Activated naive CD8-positive, alpha-beta T cell treated with anti-CD3 and anti-CD28 coated beads for 36 hours (primary cell): ENCODE measurements at places on chromosomes 7 and 10. TPM values are rescaled to one million over a fixed set of nuclear protein-coding genes. Genes with fewer than 3 reads are reported as not detected.

HABP2 gene
- total RNA-seq, result not detected

PRSS37 gene
- total RNA-seq, result not detected

OPN1SW gene
- not detected for total RNA-seq

SRPK2 gene
- 38.8 TPM for total RNA-seq

SUGCT gene
- total RNA-seq, result 2.9 TPM

VSTM4 gene
- not detected for total RNA-seq

MYL10 gene
- not detected for total RNA-seq

MRLN gene
- total RNA-seq, result not detected

ADAM8 gene
- total RNA-seq, result 41.1 TPM

EBF3 gene
- total RNA-seq, result not detected

TAS2R38 gene
- not detected for total RNA-seq

OR2A5 gene
- not detected for total RNA-seq

NPFFR1 gene
- not detected for total RNA-seq

YWHAG gene
- 157 TPM for total RNA-seq

DRGX gene
- not detected for total RNA-seq

ZDHHC6 gene
- 46.0 TPM for total RNA-seq

ITPRID1 gene
- total RNA-seq, result not detected

MSMB gene
- not detected for total RNA-seq

SLC18A2 gene
- total RNA-seq, result not detected

NFE2L3 gene
- total RNA-seq, result 35.3 TPM

STEAP1B gene
- total RNA-seq, result not detected

POMZP3 gene
- total RNA-seq, result 13.2 TPM

ZPBP gene
- 0.37 TPM for total RNA-seq

C10orf143 gene
- total RNA-seq, result 3.3 TPM

BTBD16 gene
- total RNA-seq, result not detected

C10orf62 gene
- not detected for total RNA-seq

NAT16 gene
- not detected for total RNA-seq

DENND2A gene
- not detected for total RNA-seq

PPP1R3C gene
- total RNA-seq, result 0.36 TPM

SAMD9 gene
- total RNA-seq, result 17.1 TPM

IL6 gene
- not detected for total RNA-seq

GPRIN2 gene
- not detected for total RNA-seq

GNGT1 gene
- total RNA-seq, result not detected

POLL gene
- 28.6 TPM for total RNA-seq

PPIF gene
- total RNA-seq, result 163 TPM

CBLL1 gene
- 44.2 TPM for total RNA-seq

FBXL13 gene
- total RNA-seq, result 0.82 TPM

ZNF365 gene
- total RNA-seq, result not detected

WNT16 gene
- total RNA-seq, result not detected

ADCYAP1R1 gene
- not detected for total RNA-seq

PRKRIP1 gene
- total RNA-seq, result 25.1 TPM

CREM gene
- 156 TPM for total RNA-seq

GSAP gene
- total RNA-seq, result 1.7 TPM

CHAT gene
- not detected for total RNA-seq

CALHM1 gene
- total RNA-seq, result not detected

MYO3A gene
- total RNA-seq, result not detected

KCNH2 gene
- 0.22 TPM for total RNA-seq
